Naive B cell (primary cell): ENCODE measurements at places on chromosomes 2 and 18. TPM values are rescaled to one million over a fixed set of nuclear protein-coding genes. Genes with fewer than 3 reads are reported as not detected.
A peak's percentile ranks its signal among the peaks of the same experiment; 100 is the strongest.

- no peak overlapping the region for H3K4me3 ChIP-seq
- no peaks in the 10 kb centered on the region for H3K36me3 ChIP-seq
- no peaks in the 10 kb centered on the region for H3K4me1 ChIP-seq
Observed at GRCh38 chr2:107936433-107937359, 49.6 kb upstream of the SLC5A7 start.

DNA sequence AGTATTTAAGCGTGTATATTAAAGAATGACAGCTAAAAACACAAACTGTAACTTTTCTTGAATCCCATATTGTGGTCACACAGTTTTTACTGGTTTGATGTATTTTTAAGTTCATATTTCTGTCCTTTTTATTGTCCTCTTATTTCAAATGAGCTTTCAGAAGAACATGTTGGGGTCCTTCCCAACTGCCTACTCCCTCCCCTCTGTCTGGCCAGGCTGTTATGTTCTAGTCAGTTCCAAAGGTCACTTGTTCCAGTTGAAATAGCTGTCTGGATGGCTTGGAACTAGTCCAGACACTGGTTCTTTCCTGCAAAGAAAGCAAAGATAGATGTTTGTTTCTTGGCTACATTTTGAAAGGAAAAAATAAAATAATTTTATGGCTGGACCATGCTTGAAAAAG, 306.9 kb downstream of the GULP1 start:
- no peak overlapping the region for H3K4me3 ChIP-seq
- no peak overlapping the region for H3K27ac ChIP-seq
- DNase-seq: no peak
- no peaks in the 10 kb centered on the region for H3K4me1 ChIP-seq
- H3K27me3 ChIP-seq: no peaks in the 10 kb centered on the region

- no peak overlapping the region for H3K27ac ChIP-seq
- H3K4me1 ChIP-seq: peaks cover 41% of the 10 kb centered on the region
- no peak overlapping the region for H3K4me3 ChIP-seq
- DNase-seq: no peak
- no peaks in the 10 kb centered on the region for H3K27me3 ChIP-seq
Observed at GRCh38 chr2:168208652-168209051, 38.7 kb downstream of the STK39 start.

DNA sequence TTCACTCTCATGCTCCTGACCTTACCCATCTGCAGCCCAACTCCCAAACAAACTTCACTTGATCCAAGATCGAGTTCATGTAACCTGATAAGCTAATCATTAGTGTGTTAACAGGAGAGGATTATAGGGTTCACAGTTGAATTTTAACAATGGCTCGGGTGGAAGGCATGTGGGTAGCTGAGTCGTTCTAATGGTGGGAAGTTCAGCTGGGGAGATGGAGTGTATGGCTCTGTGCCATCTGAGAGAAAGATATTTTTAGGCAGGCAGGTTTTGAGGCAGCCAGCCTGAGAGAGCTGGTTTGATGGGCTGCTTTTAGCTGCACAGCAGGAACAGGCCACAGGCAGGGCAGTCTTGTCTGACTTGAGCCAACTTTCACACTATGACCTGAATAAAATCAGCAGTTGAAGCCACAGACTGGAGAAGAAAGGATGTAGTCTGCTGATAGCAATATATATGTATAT, 17.7 kb upstream of the NFE2L2 start:
- H3K4me1 ChIP-seq: peaks cover 27% of the 10 kb centered on the region
- no peak overlapping the region for H3K27ac ChIP-seq

DNA sequence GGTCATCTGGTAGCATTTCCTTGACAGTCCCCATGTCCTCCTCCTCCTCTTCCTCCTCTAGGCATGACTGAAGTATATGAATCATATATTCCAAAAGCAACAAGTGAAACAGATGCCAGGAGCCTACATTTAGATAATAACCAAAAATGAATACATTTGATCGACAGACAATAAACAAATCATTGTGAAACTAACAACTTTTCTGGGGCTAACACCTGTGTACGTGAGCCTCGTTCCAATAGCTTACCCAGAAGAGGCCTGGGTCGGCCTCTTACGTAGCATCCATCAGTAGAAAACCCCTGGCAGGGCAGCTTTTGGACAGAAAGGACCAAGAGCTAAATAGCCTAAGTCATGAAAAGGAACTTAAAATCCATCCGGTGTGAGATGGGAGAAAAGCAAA, 15.3 kb upstream of the CREG2 start:
- H3K36me3 ChIP-seq: no peaks in the 10 kb centered on the region
- no peak for DNase-seq
- no peaks in the 10 kb centered on the region for H3K27me3 ChIP-seq
- H3K4me1 ChIP-seq: peaks cover 73% of the 10 kb centered on the region

- peaks cover 4% of the 10 kb centered on the region for H3K36me3 ChIP-seq
- H3K4me1 ChIP-seq: no peaks in the 10 kb centered on the region
- H3K27me3 ChIP-seq: no peaks in the 10 kb centered on the region
- no peak overlapping the region for H3K4me3 ChIP-seq
- no peak for DNase-seq
- no peak overlapping the region for H3K27ac ChIP-seq
Observed at GRCh38 chr2:39338502-39338901, 94.7 kb upstream of the CDKL4 start.

GRCh38 chr2:56379066-56379465, 195.3 kb downstream of the CCDC85A start:
- no peaks in the 10 kb centered on the region for H3K27me3 ChIP-seq
- no peak for DNase-seq
- H3K27ac ChIP-seq: no peak overlapping the region
- no peak overlapping the region for H3K4me3 ChIP-seq
- no peaks in the 10 kb centered on the region for H3K36me3 ChIP-seq

DNA sequence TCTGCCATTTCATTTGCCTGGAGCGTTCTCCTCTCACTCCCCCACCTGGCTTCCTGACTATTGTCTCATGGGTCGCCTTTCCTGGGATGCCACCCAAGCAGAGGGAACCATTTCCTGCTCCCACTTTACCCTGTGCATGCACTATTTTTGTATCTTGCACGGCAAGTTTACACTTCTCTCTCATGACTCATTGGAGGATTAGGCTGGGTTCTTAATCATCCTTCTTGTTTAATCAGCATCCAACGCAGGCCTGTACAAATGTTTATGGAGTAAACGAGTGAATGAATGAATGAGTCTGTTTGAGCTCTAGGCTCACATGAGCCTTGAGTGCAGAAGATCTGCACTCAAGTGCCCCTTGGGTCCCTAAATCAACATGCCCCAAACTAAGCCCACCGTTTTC, 3.8 kb upstream of the ARHGAP25 start:
- peak overlapping the region; percentile 55 for H3K27ac ChIP-seq
- no peaks in the 10 kb centered on the region for H3K36me3 ChIP-seq
- H3K4me1 ChIP-seq: peaks cover 24% of the 10 kb centered on the region
- H3K27me3 ChIP-seq: no peaks in the 10 kb centered on the region

- H3K4me3 ChIP-seq: peak overlapping the region; percentile 96
- peak overlapping the region; percentile 22 for H3K27ac ChIP-seq
- no peaks in the 10 kb centered on the region for H3K36me3 ChIP-seq
- peaks cover 19% of the 10 kb centered on the region for H3K4me1 ChIP-seq
- no peaks in the 10 kb centered on the region for H3K27me3 ChIP-seq
- DNase-seq: peak; percentile 7
Observed at GRCh38 chr2:208025814-208026184, 472 bp upstream of the PLEKHM3 start.

DNA sequence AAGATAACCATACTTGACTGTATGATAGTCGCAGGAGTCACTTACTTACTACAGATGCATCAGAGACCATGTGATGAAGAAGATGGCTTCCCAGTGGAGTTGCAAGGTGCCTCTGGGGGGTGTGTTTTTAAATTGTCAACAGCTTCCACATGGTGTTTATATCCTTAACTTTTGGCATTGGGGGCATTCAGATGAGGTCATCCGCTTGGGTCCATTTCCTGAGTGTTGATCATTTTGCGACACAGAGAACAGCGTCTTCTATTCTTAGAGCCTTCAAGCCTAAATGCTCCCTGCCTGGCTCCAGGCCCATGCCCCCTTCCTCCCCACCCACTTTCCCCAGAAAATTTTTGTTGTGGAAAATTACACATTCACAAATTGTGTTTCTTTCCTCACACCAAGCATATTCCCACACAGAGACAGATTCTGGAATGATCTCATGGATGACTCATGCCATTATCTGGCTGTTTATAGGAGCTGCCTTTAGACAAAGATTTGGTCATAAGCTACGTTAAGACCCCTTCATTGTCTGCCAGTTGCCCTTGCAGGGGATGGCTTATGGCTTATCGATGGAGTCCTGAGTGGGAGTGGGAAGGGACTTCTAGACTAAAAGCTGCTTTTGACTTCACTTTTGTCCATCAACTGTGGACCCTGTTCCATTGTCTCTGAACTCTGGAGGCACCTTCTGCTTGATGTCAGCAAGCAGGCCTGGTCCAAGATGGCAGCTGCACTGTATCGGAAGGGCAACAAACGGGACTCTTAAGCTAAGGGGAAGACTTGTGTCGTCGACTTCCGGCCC, 91.8 kb downstream of the CABLES1 start:
- no peak for DNase-seq
- peak overlapping the region; percentile 50 for H3K27ac ChIP-seq
- H3K4me3 ChIP-seq: no peak overlapping the region
- no peaks in the 10 kb centered on the region for H3K36me3 ChIP-seq
- H3K4me1 ChIP-seq: peaks cover 69% of the 10 kb centered on the region
- H3K27me3 ChIP-seq: no peaks in the 10 kb centered on the region

DNA sequence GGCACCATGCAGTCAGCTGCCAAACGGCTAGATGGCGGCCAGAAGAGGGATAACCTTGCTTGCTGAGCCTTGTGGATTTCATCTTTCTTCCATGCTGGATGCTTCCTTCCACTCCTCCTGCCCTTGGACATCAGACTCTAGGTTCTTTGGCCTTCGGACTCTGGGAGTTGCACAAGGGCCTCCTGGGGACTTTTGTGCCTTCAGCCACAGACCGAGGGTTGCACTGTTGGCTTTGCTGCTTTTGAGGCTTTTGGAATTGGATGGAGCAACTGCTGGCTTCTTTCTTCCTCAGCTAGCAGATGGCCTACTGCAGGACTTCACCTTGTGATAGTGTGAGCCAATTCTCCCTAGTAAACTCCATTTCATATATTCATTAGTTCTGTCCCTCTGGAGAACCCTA, 31.0 kb downstream of the STRADB start:
- no peak overlapping the region for H3K4me3 ChIP-seq
- DNase-seq: no peak
- no peaks in the 10 kb centered on the region for H3K27me3 ChIP-seq
- no peaks in the 10 kb centered on the region for H3K36me3 ChIP-seq

DNA sequence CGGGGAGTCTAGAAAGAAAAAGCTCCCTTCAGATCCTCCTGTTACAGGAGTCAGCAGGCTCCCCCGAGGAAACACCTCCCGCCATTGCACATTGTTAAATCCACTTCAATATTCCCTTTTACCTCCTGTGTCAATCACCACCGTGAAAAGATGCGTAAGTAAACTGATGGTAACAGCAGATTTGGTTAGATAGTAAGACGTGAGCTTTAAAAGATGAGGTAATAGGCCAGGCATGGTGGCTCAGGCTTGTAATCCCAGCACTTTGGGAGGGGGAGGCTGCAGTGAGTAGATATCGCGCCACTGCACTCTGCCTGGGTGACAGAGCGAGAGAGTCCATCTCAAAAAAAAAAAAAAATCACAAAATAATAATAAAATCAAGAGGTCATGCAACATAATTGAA, 15.2 kb upstream of the NCL start:
- no peak overlapping the region for H3K27ac ChIP-seq
- no peaks in the 10 kb centered on the region for H3K36me3 ChIP-seq
- no peak overlapping the region for H3K4me3 ChIP-seq

DNA sequence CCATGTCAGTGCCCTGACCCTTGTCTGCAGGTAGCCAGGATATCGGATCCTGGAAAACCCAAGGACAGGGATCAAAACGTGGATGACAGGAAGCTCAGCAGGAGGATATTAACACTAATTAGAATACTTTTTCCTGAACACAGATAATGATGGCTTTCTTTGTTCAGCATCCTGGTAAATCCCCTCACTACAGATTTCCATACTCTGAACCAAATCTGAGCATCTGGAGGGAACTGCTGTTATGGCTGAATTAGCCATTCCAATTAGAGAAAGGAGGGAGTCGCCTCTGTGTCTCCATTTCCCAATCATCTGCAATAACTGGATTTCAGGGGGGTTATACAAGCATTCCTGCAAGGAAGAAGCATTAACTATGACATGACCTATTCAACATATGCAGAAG, 24.4 kb downstream of the CXCR4 start:
- peaks cover 12% of the 10 kb centered on the region for H3K4me1 ChIP-seq
- no peaks in the 10 kb centered on the region for H3K36me3 ChIP-seq
- DNase-seq: no peak
- H3K27me3 ChIP-seq: no peaks in the 10 kb centered on the region
- H3K4me3 ChIP-seq: no peak overlapping the region

- H3K27me3 ChIP-seq: peaks cover 14% of the 10 kb centered on the region
- no peak overlapping the region for H3K4me3 ChIP-seq
- H3K36me3 ChIP-seq: peaks cover 31% of the 10 kb centered on the region
- no peak overlapping the region for H3K27ac ChIP-seq
- no peak for DNase-seq
Observed at GRCh38 chr2:44462934-44463849, 101.4 kb downstream of the CAMKMT start.

- H3K36me3 ChIP-seq: no peaks in the 10 kb centered on the region
- no peak overlapping the region for H3K4me3 ChIP-seq
- H3K27ac ChIP-seq: no peak overlapping the region
- DNase-seq: no peak
Observed at GRCh38 chr2:20568501-20569463, 82.1 kb downstream of the HS1BP3 start.

DNA sequence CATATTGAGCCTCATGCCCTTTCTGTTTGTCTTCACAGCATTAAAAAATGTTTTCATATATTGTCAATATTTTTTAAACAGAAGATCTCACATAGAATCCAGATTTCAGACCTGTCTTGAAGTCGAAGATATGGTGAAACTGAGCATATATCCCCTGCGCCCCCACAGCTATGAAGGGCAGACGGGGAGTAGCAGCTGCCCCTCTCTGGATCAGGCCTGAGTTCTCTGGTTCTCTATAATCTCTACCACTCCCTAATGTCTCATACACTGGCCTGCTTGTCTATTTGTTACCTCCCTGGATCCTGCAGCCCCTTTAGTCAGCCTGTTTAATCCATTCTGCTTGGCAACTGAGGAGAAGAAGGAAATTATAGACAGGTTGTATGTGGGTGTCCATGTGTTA, 122.4 kb downstream of the LNPK start:
- no peaks in the 10 kb centered on the region for H3K4me1 ChIP-seq
- H3K27me3 ChIP-seq: no peaks in the 10 kb centered on the region
- H3K4me3 ChIP-seq: no peak overlapping the region
- H3K36me3 ChIP-seq: no peaks in the 10 kb centered on the region
- H3K27ac ChIP-seq: no peak overlapping the region
- no peak for DNase-seq

GRCh38 chr18:62974388-62974787, 259.0 kb downstream of the PHLPP1 start:
- peaks cover 6% of the 10 kb centered on the region for H3K36me3 ChIP-seq
- H3K27me3 ChIP-seq: no peaks in the 10 kb centered on the region
- no peak overlapping the region for H3K4me3 ChIP-seq

POTEJ gene
- not detected for polyA plus RNA-seq

NEU2 gene
- polyA plus RNA-seq: not detected

CFAP65 gene
- not detected for polyA plus RNA-seq

SRD5A2 gene
- not detected for polyA plus RNA-seq

PROC gene
- polyA plus RNA-seq: not detected

CCDC68 gene
- not detected for polyA plus RNA-seq

GDF7 gene
- polyA plus RNA-seq: 0.33 TPM
